Right hindlimb (tissue), 1 donor: ENCODE measurements at places on chromosomes 13 and 19.

DNA sequence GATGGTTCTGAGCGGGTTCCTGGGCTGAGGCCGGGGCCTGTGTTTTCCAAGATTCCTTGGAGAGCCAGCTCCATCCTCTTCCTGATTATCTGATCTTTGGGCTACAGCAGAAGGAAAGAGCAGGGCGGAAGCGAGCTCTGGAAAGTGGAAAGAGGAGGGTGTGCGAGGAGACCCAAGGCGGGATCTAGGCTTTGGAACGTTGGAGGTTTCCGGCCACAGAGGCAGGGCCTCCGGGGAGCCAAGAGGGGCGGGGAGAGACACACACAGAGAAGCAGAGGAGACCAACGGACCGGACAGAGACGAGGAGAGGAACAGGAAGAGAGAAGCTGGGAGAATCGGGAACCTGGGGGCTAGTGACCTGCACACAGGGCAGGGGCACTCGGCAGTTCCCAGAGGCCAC lies at the start of gene CLEC11A:
CLEC11A (plus strand) TSS at position 296 of the 400 bp plus-strand sequence. CDS start 162 bp downstream, outside the sequence.
- DNase-seq = peak; percentile 87

- DNase-seq = peak; percentile 74
Observed at GRCh38 chr19:18097217-18097992, at the start of gene MAST3. Gene MAST3, plus strand, starts transcription at chr19:18097778. Its CDS starts 15 bp downstream, at chr19:18097793.

DNA sequence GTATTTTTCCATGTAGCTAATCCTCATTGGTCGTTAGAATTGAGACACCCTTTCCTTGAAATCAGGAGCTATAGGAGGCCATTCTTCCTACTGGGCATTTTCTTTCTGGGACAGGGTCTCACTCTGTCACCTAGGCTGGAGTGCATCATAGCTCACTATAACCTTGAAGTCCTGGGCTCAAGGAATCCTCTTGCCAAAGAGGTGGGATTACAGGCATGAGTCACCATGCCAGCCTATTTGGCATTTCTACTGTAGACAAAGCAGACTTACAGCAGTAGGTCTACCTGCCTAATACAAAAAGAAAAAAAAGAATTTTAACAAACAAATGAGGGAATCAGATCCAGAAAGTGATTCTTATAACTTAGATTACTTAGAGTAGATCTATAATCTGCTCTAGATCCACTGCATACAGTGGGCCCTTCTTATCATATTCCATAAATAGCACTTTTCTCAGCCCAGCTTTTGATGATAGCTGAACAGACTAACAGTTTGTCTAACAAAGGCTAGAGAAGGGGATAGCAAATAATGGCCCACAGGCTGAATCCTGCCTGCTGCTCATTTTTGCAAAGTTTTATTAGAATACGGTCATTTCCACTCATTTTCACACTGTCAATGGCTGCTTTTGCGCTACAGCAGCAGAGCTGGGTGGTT lies 36.7 kb upstream of the USPL1 start:
- DNase-seq = no peak

DNA sequence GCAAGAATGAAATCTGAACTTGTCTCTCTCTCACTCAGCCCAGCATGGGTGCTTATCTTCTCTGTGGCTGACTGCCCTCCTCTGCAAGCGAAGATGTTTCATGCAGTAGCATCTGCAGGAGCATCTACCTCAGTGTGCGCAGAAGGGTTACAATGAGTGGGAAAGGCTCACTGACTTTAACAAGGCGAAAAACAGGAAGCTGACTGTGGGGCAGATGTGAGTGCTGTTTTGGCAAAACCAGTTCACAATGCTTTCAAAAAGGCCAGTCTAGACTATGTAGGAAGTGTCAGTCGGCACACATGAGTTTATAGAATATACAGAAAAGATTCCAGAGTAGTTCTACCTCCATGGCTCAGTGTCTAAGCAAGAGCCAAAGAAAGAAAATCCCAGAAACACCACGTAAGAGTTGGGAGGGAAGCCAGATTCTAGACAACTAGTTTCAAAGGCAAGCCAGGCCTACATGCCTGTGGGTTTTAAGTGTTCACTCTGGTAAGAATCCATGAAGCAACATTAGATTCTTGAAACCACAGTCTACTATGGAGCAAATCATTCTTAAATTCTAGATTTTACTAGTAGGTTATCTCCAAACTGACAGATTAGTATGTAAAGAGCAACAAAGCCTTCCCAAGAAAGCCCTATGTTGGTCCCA lies 124.5 kb downstream of the ABCC4 start:
- no peak for DNase-seq

- DNase-seq = no peak
Observed at GRCh38 chr19:48511800-48512503, at the start of gene LMTK3. Gene LMTK3, minus strand, starts transcription at chr19:48511835. Its CDS starts 259 bp downstream, at chr19:48511576.

- DNase-seq = no peak
Observed at GRCh38 chr13:73451221-73452029, 392.6 kb downstream of the KLF5 start.

GRCh38 chr13:20399961-20400360 lies 125.7 kb downstream of the CRYL1 start:
- DNase-seq = no peak

GRCh38 chr19:1907563-1908363 lies 2.6 kb downstream of the ADAT3 start:
- DNase-seq = no peak

- DNase-seq = peak; percentile 80
Observed at GRCh38 chr19:54209811-54210494, 9.3 kb downstream of the RPS9 start.
